ENCODE measurements at places on chromosomes 16 and 17. TPM values are rescaled to one million over a fixed set of nuclear protein-coding genes. Genes with fewer than 3 reads are reported as not detected.

The ZNF18 gene
- 13.3 TPM for total RNA-seq

The ZG16 gene
- not detected for total RNA-seq

The CDRT4 gene
- total RNA-seq = 13.0 TPM

The ST6GALNAC1 gene
- total RNA-seq = 8.4 TPM

The LITAF gene
- total RNA-seq = 137 TPM

The LRRC37A gene
- 3.3 TPM for total RNA-seq

The ACE gene
- 54.6 TPM for total RNA-seq

The RNF166 gene
- total RNA-seq = 11.6 TPM

The TEX2 gene
- total RNA-seq = 43.8 TPM

The KRTAP1-1 gene
- 1.4 TPM for total RNA-seq

The TOM1L1 gene
- 52.8 TPM for total RNA-seq

DNA sequence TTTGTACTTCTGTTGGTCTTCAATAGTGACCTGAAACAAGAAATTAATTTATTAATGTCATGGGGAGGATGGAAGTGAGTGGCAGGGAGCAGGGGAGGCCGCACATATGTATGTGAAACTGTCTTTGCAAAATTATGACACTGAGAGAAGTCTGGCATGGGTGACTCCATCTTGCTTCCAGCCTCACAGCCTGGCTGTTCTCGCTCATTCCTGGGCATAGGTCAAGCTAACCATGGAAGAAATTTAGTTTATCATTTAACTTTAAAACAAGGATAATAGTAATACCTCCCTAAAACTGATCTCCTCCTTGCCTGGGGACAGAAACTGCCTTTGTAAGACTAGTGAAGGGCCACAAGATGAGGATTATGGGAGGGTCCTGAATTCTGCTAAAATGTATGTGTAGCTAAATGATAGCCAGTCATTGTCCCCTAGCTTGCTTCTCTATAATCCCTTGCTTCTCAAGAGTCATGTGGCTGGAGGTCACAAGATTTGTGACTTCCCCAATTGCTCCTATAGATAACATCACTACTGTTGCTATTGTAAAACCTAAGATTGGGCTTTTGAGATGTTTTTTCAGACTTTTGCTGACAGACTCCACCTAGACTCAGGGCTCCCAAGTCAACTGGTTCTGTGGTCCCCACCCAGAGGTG is 126.0 kb downstream of the HS3ST3A1 start:
- no peak for DNase-seq

DNA sequence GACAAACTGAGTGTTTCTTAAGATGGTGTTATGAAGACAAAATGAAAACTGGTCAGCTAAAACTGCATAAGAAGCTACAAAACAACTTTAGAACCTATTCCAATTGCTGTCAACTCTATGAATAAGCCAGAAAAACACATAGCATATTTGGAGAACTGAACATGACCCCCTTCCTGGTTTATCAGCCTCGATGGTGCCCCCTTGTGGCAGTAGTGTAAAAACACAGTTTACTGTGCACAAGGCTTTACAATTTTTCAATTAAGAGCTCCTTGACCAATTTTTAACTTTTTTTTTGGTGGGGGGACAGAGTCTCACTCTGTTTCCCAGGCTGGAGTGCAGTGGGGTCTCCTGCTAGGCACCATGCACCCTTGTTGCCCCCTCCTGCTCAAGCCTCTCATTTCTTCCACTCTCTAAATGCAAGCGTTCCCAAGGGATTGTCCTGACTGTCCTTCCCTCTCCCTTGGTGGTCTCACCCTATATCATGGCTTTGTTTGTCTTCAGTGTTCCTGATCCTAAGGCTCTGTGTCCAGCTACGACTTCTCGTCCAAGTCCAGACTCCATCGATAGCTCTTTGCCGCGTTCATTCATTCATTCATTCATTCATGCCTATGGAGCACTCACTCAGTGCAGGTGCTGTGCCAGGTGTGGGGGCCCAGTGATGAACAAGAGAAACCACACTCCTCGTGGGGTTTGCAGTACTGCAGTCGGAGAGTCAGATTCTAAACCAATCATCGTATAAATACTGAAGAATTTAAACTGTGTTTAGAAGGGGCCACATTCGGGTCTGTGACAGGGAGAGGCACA is 7.5 kb downstream of the EIF1 start:
- no peak for DNase-seq

DNA sequence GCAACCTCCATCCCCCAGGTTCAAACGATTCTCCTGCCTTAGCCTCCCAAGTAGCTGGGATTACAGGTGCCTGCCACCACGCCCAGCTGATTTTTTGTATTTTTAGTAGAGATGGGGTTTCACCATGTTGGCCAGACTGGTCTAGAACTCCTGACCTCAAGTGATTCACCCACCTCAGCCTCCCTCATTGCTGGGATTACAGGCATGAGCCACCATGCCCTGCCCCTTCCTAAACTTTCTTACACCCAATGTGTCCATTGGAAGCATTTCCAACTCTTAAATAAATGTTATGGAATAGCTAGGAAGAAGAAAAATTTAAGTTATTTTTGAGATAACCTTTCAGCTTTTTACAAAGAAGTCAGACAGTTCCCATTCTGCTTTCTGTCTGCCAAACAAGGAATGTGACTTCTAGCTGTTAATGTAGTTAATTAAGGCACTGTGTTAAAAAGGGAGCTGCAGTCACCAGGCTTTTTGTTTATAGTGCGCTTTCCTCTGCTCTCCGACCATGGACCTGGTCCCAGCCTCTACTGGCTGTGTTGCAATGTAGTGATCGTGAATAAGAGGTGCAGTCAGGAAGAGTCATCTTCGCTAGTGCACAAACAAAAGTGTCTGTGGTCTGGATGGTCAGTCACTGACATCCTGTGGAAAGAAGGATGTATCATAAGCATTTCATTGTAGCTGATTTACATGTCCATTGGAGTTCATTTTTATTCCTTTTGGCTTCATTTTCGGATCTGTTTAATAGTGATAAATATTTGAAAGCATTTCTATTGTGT is 39.7 kb downstream of the USP10 start:
- no peak for DNase-seq

DNA sequence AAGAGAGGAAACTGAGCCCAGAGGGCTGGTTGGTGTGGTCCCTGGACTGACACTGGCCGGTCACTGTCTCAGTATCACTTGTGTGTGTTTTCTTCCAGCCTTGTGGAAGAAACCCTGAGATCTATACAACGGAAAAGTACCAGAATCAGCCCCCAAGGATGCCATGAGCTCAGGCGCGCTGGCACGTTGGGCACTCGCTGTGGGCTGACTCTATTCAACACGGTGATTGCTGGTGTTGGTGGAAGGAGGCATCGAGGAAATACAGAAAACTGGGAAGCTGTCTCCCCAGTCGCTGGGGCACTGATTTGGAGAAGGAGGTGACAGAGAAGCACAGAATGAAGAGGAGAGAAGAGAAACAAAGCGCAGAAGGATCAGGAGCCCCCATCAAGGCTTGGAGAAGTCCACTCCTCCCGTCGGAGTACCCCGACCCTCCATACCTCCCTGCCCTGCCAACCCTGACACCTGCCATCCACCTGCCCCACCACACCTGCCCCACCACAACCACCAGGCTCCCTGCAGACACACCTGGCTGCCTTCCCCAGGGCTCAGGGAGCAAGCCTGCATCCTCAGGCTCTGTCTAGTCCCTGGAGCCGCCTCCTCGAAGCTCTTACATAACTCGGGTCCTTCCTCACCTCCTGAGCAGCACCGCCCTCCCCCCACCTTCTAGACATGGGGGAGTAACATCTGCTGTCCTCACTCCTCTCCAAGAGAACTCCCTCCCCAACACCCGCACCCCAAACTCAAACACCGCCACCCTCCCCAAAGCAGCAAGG is 66.5 kb downstream of the RBFOX3 start:
- no peak for DNase-seq

GRCh38 chr17:80527016-80527645 is 17.5 kb upstream of the RPTOR start:
- no peak for DNase-seq

- no peak for DNase-seq
Observed at GRCh38 chr17:44960691-44961090, 7.4 kb downstream of the C1QL1 start.

GRCh38 chr16:56682703-56683397 is 580 bp downstream of the MT1X start:
- no peak for DNase-seq

GRCh38 chr17:57567251-57567650 is 177.8 kb downstream of the CCDC182 start:
- DNase-seq = no peak

GRCh38 chr17:29645515-29646051 is 22.9 kb upstream of the CORO6 start:
- DNase-seq = peak; percentile 69

GRCh38 chr17:65998675-65999074 is 193.3 kb downstream of the CEP112 start:
- DNase-seq = no peak

DNA sequence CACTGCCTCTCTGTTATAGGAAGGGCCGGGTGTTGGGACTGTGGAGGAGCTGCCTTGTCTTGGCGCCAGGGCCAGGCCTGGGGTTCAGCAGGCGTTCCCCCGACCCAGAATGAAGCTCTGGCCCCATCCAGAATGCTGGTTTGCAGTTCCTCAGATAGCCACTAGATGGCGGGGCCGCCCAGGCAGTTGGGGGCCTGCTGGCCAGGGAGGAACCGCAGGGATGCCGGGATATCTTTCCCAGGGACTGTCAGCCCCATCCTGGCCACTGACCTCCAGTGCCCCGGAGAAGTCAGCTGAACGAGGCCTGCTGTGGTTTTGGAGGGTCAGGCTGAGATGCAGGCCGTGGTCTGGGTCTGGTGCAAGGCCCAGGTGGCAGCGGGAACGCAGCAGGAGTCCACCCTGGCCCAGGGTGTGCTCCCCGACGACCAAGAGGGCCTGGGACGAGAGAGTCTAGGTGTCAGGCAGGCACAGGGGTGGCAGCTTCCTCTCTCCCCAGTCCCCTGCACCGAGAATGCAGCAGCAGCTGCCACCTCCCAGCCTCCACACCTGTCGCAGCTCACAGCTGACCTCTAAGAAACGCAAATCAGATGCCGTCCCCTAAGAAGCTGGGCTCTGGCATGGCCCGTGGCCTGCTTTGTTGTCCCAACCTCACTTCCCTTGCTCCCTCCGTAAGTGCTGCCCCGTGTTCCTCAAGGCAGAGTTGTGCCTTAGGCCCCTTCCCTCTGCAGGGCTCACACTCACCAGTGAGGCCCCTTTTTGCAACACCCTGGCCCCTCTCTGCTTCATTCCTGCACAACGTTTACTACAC is 51.2 kb downstream of the RMI2 start:
- peak; percentile 61 for DNase-seq

DNA sequence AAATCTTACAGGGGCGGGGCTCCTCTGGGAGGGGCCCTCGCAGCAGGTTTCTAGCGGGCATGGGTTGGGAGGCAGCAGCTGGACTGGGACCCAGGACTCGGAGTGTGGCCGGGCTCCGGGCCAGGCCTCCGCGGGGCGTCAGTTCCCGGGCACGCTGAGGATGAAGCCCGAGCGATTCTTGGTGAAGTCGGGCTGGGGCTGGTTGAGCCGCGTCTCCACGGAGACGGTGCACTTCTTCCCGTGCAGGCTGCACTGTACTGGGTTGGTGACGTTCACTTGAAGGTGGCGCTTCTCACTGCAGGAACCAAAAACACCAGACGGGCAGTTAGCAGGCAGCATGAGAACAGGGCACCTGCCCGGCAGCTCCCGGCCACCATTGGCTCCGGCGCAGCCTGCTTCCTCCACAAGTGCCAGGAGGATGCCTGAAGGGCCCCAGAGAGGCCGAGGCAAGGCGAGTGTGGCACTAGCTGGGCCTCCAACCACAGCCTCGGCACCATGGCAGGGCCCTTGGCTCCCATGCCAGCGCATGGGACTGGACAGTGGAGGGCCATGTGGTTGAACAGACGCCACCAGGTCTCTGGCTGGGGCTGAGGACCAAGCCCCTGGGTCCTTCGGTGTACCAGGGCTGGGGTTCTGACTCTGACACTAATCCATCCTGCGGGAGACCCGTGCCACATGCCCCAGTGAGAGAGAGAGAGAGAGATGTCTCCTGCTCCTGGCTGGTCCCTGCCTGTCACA is 8.0 kb downstream of the CDK5R1 start:
- DNase-seq = no peak

GRCh38 chr17:41555105-41555887 is 16.6 kb downstream of the KRT9 start:
- no peak for DNase-seq

- DNase-seq = no peak
Observed at GRCh38 chr17:77036841-77037381, 103.9 kb upstream of the SEC14L1 start.

DNA sequence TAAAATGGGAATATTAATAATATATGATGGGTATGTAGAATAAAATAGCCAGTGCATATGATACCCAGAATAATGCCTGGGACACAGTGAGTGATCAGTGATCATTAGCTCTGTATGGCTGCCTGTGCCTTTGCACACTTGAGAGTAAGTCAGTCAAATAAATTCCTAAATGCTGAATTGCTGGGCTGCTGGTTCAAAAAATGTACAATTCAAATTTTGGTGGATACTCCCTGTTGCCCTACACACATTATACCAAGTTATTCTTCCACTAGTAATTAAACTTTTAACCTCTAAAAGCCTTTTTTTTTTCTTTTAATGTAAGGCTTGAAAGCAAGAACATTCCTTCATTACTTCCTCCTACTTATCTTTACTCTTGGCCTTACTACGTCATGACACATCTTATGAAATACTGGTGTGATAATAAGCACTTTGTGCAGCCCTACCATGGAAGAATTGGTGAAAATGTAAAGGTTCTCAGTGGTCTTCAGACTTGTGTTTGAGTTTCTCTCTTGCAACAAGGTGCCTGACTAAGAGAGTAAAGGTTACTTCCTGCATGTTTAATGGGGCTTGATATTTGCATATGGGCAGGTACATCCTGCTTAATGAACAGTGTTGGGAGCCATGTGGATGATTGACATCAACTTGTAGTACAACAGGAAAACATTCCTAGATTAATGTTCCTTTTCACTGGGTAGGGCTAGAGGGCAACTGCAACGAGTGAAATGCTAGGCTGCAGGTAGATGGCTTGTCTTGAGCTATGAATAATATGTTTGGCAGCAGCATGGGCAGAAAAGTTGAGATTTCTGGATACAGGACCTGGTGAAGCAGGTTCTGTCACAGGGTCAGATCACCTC is 84.3 kb downstream of the PRKCA start:
- DNase-seq = no peak

GRCh38 chr16:73054125-73054484 is 6.2 kb upstream of the ZFHX3 start:
- DNase-seq = no peak

- DNase-seq = no peak
Observed at GRCh38 chr17:77654296-77654695, 304.2 kb upstream of the TNRC6C start.

- peak; percentile 75 for DNase-seq
Observed at GRCh38 chr17:39573447-39574298, 34.0 kb downstream of the NEUROD2 start.

- DNase-seq = no peak
Observed at GRCh38 chr16:19776565-19776964, 58.5 kb downstream of the IQCK start.
